Stimulated activated CD8-positive, alpha-beta memory T cell treated with anti-CD3 and anti-CD28 coated beads, Interleukin-4, amount 100 ng/mL, for 1 hour (primary cell): ENCODE measurements at places on chromosomes 16 and 17.

DNA sequence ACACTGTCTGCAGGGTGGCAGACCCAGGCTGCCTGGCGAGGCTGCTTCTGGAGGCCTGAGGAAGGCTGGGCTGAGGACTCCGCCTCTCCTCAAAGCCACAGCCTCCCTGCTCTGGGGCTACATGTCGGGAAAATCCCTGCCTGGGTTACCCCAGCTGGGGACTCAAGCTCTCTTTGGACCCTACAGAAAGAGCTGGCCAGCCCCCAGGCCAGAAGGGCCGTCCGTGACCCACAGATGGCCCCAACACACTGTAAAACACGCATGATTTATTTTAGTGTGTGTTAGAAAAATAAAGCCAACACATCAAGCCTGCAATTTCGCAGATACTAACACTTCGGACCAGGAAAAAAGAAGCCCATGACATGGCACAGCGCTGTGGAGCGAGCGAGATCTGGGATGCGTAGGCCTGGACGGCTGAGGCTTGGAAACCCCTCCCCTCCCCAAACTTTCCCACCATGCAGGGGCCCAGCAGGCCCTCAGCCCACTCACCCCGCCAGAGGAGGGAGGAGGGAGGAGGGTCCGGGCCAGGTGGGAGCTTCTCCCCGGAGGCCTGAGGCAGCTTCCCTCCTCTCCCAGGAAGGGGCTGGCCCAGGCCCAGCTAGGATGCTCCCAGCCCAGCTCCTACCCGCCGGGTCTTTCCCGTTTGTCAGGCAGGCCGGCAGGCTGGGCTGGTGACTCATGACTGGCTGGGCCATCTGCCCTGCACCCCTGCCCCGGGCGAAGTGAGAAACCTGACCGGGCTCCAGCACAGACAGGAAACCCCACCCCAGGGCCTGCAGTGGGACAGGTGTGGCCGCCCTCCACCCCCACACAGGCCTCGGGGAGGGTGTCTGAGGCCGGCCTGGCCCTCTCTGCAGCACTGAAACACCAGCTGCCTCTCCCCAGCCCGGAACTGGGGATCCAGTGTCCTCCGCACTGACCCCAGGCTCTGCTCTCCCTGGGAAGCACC is 34.1 kb upstream of the SLC38A10 start:
- DNase-seq, result no peak

- no peak for DNase-seq
Observed at GRCh38 chr16:22630242-22630641, 119.6 kb downstream of the NPIPB5 start.

DNA sequence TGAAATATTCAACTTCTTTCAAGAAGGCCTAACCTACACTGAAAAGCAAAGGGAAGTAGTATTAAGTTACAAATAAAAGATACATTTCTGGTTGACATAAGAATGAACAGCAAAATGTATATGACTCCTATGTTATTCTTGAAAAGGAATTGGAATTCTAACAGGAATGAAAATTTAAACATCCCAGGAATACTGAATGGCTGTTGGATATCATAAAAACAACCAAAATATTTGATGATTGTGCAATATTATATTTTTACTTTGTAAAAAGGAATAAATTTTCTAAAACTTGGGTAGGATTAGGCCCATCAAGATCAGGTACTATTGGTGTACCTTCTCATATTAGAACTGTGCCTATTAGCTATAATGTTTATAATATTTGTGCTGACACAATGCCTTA is 50.0 kb downstream of the CYB5B start:
- no peak for DNase-seq

DNA sequence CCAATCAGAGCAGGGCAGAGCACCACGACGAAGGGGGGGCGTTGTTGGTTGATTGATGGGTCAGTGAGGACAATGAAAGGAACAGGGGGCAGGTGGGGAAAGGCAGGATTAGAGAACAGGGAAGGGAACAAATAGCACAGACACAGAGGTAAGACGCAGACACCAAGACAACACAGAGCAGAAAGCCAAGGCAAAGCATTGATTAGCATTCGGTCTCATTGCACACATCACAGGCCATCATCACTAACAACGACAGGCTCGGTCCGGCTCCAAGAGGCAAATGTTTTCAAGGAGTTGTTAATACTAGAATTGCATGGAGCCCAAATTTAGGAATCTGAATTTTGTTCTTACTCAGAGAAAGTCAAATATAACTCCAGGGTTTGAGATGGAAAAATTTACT is 34.6 kb upstream of the TRAP1 start:
- DNase-seq, result no peak

DNA sequence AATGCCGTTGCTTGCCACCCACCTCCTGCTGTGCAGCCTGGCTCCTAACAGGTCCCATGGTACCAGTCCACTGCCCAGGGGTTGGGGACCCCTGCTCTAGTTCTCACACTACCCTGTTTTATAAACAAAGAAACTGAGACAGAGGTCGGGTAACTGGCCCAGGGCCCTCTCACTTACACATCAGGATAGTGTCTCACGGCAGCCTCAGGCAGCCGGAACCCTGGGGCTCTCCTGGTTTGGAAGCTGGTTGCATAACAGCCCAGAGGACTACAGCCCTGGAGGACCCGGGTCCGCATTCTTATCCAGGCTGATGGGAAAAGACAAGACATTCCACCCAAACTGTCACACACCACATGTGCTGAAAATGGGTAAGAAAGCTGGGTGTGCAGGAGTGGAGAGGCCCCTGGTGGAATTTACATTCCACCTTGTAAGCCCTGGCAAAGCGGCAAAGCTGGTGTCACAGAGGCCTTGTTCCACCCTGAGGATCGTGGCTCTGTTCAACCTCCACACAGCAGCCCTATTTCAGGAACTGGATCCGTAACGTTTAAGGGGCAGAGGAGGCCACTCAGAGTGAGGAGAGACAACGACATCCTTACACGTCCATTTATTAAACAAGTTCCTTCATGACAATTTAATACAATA is 9.8 kb downstream of the CMTM3 start:
- DNase-seq, result no peak

DNA sequence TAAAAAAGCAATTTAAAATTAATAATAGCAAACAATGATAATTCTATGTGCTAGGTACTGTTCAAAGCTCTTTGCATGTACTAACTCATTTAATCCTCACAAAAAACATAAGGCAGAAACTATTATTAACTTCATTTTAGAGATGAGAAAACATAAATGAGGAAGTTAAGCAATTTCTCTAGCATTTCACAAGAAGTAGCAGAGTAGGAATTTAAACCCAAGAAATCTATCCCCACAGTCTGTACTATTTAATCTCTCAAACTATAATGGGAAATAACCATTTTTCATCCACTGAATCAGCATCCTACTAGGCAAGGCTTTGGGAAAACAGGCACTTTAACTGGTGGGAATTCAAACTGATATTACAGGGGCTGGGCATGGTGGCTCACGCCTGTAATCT is 42.2 kb upstream of the INTS2 start:
- DNase-seq, result no peak

- DNase-seq, result no peak
Observed at GRCh38 chr17:11023639-11024479, 186.0 kb upstream of the PIRT start.

GRCh38 chr16:58733248-58733670 is 857 bp downstream of the GOT2 start:
- DNase-seq, result no peak

DNA sequence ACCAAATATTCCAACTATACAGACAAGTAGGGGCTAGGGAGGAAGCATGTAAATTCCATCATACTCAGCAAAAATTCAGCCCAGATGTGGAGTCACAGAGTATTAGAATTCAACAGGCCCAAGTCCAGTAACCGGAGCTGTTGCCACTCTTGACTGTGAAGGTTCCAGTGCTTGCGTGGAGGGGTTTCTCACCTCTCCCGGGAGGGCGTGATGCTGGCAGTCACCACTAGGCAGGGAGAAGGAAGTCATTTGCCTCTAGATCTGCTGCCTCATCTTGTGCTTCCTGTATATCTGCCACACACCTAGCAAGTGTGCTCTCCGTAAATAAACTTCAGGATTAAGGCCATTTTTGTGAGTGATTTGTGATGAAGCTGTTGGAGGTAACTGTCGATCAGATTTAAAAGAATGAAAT is 1.0 kb upstream of the CKLF start:
- no peak for DNase-seq

DNA sequence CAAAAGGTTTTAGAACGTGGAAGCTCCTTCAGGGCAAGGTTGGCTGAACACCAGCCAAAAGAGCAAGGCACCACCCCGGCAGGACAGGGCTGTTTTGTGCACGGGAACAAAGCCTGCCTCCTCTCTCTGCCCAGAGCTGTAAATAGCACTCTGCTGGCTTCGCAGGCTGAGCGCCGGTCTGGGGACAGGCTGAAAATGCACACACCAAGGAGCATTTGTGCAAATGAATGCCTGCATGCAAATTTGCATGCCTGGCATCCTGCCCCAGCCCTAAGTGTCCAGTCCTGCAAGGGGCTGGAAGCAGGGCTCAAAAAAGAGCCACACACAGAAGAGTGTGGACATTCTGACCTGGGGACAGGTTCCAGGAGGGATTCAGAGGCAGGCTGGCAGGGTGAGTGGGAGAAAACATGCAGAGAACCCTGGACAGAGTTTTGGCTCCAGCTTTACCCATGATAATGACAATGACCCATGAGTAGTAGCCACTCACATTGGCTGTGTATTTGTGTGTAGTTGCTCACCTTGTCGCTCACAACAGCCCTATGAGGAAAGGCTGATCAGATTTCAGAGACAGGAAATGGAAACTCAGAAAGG is 11.7 kb downstream of the ABAT start:
- DNase-seq, result no peak

- DNase-seq, result no peak
Observed at GRCh38 chr17:61334673-61335072, 65.0 kb upstream of the TBX2 start.

GRCh38 chr17:5665164-5665563 is 80.9 kb upstream of the NLRP1 start:
- DNase-seq, result no peak

DNA sequence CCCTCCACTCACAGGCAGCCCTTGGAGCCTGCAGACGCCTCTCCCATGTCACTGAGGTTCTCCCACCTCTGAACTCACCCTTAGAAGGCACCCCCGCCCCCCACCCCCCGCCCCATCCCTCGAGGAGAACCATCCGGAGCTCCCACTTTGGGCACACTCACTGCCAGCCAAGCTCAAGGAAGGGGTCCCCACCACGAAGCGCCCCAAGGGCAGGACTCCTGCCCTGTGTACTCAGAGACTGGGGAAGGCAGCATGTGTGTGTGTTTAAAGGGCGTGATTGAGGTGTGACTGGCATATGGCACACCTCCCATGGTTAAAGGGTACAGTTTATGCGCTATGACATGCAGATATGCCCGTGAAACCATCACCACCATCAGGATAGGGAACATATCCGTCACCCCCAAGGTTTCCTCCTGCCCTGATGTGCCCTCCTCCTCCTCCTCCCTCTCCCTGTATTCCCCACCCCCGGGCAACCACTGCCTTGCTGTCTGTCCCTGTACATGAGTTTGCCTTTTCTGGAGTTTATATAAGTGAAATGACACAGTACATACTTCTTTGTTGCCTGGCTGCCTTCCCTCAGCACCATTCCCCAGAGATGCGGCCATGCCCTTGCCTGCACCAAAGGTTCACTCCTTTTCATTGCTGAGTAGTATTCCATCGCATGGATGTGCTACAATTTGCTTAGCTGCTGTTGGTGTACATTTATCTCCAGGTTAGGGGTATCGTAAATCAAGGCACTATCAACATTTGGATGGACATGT is 14.0 kb upstream of the RBFOX3 start:
- DNase-seq, result no peak

DNA sequence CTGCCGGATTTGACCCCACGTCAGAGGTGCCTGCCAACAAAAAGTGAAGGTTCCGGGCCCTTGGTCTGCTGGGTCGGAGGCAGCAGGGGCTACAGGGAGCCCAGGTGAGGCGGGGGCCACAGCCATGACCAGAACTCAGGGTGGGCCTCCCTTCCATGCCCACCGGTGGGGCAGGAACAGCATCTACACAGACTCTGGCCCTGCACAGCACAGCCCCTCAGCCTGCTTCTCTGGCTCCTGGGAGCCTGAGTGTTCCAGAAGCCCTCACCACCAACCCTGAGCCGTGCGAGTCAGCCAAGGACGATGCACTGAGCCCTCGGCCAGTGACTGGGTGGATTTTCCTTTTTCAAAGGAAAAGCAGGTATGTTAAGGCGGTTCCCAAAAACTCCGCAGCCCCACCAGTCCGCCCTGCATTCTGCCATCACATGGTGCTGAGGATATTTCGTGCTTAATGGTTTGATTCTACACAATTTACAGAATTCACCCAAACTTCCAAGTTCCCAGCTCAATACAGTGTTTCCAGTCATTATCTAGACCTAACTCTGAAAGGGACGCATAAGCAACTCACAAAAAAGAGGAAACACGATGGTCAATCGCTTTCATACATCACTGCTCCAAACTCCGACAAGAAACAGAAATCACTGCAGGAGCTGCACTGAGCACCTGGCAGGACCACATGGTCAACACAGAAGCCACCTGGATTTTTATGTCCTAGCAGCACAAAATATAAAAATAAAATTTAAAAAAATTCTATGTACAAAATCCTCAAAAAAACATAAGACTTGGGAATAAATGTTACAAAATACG is 19.4 kb upstream of the C16orf95 start:
- DNase-seq, result no peak

DNA sequence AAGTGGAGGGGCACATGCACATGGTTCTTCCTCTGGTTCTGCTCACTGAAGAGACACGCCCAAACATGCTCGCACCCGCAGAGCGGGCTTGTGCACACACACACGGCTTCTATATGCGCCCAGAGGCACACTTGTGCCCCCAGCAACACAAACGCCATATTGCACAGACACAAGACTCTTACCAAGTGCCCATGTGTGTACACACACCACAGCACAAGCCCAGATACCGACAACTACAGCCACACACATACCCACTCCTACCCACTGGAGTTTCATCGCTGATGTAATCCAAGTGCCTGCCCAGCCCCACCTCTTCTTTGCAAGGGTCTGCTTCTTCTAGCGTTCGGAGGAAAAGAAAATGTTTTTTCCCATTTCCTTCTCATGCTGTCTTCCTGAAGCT is 6.5 kb upstream of the PRR29 start:
- no peak for DNase-seq

GRCh38 chr16:80899809-80900592 is 95.6 kb upstream of the CDYL2 start:
- DNase-seq, result no peak

- DNase-seq, result no peak
Observed at GRCh38 chr17:77872199-77872598, 86.3 kb upstream of the TNRC6C start.

DNA sequence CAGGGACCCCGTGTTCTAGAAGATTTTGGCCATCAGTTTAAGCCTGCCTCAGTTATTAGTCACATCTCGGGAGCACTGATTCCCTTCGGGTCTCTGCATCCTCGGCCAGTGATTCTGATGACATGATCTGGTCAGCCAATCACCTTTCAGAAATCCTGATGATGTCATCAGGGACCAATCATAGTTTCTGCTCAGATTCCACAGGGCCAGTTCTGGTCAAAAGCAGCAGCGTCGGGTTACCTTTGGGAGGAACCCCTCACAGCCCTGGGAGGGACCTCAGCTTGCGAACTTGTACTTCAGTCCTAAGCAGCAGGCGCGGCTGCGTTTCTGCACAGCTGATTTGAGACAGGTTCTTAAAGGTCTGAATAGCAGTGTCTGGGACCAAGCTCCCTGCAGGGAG is 13.9 kb downstream of the KDM8 start:
- DNase-seq, result no peak

GRCh38 chr17:38533241-38533640 is 72.5 kb downstream of the SRCIN1 start:
- DNase-seq, result no peak

GRCh38 chr17:40070709-40071312 is 8.0 kb downstream of the THRA start:
- DNase-seq, result no peak
